ENCODE measurements at places on chromosomes 1 and 21. TPM values are rescaled to one million over a fixed set of nuclear protein-coding genes. Genes with fewer than 3 reads are reported as not detected.
A peak's percentile ranks its signal among the peaks of the same experiment; 100 is the strongest.

Gene SPRR4
- not detected for total RNA-seq

Gene ERVH48-1
- total RNA-seq = not detected

Gene CATSPERE
- not detected for total RNA-seq

Gene SV2A
- total RNA-seq = not detected

Gene SPATA46
- not detected for total RNA-seq

Gene SAMSN1
- total RNA-seq = not detected

Gene CAPN2
- 1,259 TPM for total RNA-seq

Gene OR10J1
- total RNA-seq = not detected

- no peak overlapping the region for H3K4me3 ChIP-seq
- DNase-seq = peak; percentile 28
- H3K27ac ChIP-seq = no peak overlapping the region
- no peaks in the 10 kb centered on the region for H3K36me3 ChIP-seq
- no peaks in the 10 kb centered on the region for H3K27me3 ChIP-seq
Observed at GRCh38 chr1:24155011-24155782, 12.3 kb upstream of the IL22RA1 start.

- no peak overlapping the region for H3K27ac ChIP-seq
- no peak for DNase-seq
- no peaks in the 10 kb centered on the region for H3K36me3 ChIP-seq
- H3K4me3 ChIP-seq = no peak overlapping the region
- H3K27me3 ChIP-seq = no peaks in the 10 kb centered on the region
Observed at GRCh38 chr1:246069581-246069980, 437.5 kb downstream of the SMYD3 start.

DNA sequence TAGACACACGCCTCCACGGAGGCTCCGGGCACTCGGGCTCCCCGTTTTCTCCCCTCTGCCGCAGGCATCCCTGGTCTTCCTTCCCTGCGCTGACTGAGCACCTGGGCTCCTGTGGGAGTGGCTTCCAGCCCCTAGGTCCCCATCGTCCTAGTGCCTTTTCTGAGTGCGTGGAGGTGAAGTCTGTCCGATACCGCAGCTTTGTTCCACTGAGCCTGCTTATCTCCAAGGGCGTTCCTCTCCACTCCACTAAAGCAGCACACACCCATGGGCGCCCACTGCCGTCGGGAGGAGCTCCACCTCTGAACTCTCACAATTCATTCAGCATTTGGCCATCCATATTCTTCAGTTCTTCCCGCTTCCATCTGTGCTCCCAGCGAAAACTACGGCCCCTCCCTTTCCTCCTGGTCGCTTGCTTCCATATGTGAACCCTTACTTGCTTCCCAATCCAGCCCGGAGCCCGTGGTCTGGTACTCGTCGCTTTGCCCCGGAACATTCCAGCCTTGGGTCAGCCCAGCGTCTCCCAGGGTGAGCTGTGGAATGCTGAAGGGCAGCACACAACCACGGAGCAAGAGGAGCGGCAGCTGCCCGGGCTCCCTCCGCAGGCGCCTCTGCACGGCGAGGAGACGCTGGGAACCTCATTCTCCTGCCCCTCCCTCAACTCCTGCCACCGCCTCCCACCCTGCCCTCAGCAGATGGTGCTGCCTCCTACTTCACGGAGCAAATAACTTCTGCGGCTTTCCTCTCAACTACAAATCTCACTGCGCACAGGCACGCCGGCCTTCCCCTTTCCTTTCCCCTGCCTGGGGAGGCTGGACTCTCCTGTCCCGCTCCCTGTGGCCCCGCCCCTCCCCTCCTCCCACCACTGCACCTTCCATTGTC, 27.5 kb downstream of the ATP8B2 start:
- H3K4me3 ChIP-seq = peak overlapping the region; percentile 69
- DNase-seq = peak; percentile 37

DNA sequence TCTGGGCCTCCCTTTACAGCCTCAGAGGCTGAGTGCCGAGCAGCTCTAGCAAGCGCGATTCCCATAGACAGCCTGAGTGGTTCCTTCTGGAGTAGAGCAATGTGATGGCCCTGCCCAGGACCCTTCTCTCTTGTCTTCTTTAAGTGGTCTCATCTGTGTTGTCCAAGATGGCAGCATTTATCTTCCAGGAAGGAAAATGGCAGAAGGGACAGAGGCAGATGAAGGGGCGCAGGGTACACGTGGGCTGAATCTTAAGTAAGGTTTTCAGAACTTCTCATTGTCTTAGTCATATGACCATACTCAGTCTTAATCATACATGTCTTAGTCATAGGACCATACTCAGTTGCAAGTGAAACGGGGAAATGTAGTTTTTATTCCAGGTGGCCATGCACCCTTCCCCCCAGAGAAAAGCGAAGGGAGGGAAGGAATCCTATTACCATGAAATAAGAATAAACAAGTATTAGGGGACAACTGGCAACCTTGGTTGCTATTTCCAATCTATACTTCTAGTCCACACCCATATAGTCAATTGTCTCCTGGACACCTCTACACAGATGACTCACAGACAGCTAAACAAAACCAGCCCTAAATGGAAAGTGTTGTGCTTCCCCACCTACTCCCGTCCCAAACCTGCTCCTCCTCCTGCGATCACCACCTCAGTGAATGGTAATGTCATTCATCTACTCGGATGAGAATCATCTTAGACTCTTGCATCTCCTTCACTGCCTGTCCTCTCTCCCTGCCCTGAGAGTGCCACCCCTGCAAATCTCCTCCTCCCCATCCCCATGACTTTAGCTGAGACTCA, 13.3 kb downstream of the OVAAL start:
- H3K4me3 ChIP-seq = no peak overlapping the region
- no peaks in the 10 kb centered on the region for H3K36me3 ChIP-seq
- no peaks in the 10 kb centered on the region for H3K4me1 ChIP-seq
- no peaks in the 10 kb centered on the region for H3K27me3 ChIP-seq

DNA sequence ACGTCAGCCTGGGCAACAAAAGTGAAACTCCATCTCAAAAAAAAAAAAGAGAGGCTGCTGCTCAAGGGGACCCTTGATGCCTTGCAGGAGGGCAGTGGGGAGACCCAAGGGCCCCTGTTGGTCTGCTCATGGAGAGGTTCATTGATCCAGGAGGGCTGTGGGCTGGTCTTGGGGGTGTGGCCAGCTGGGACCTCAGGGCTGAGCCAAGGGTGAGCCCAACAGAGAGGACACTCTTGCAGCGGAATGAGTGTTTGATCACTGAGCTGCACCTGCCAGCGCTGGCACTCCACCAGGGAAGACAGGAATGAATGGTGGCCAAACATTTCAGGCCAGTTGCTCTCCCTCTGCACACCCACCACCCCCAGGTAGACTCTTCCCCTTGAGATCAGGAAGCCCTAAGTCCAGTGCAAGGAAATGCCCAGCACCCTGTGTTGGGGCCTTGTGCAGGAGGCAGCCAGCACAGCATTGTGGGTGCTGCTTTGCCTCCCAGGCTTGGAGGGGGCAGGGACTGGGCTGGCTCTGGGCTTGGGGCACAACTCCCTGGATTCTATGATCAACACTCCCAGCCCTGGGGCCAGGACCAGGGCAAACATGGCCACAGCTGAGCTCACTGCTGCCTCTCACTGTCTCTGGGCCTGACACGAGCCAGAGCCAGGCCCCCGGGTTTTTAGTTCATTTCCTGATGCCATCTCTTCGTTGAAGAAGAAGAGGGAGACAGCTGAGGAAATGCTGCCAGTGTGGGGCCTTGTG, 50.7 kb downstream of the IRF2BP2 start:
- no peak for DNase-seq
- no peak overlapping the region for H3K4me3 ChIP-seq
- H3K27ac ChIP-seq = no peak overlapping the region
- H3K36me3 ChIP-seq = no peaks in the 10 kb centered on the region
- no peaks in the 10 kb centered on the region for H3K27me3 ChIP-seq

DNA sequence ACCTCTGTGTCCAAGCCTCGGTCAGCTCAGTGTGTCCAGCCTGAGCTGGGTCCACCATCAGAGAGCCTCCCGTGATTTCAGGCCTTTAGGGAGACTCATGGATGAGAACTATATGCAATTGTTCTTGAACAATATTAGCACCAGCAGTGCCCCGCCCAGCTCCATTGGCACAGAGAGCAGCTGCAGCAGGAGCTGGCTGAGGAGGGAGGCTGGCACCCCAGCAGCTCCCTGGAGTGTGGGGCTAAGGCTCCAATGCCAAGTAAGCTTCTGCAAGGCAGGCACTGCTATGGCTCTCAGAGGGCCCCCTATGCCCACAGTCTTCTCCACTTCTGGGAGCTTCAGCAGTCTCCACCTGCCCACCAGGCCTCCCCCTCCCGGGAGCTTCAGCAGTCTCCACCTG, 593.3 kb downstream of the MATN1 start:
- H3K4me1 ChIP-seq = no peaks in the 10 kb centered on the region
- no peak for DNase-seq
- H3K36me3 ChIP-seq = no peaks in the 10 kb centered on the region
- no peak overlapping the region for H3K4me3 ChIP-seq
- no peak overlapping the region for H3K27ac ChIP-seq
- peaks cover 12% of the 10 kb centered on the region for H3K27me3 ChIP-seq

GRCh38 chr21:17532292-17532691, 19.4 kb downstream of the CXADR start:
- H3K27me3 ChIP-seq = no peaks in the 10 kb centered on the region
- no peak overlapping the region for H3K27ac ChIP-seq
- DNase-seq = no peak
- no peaks in the 10 kb centered on the region for H3K36me3 ChIP-seq
- H3K4me3 ChIP-seq = no peak overlapping the region

DNA sequence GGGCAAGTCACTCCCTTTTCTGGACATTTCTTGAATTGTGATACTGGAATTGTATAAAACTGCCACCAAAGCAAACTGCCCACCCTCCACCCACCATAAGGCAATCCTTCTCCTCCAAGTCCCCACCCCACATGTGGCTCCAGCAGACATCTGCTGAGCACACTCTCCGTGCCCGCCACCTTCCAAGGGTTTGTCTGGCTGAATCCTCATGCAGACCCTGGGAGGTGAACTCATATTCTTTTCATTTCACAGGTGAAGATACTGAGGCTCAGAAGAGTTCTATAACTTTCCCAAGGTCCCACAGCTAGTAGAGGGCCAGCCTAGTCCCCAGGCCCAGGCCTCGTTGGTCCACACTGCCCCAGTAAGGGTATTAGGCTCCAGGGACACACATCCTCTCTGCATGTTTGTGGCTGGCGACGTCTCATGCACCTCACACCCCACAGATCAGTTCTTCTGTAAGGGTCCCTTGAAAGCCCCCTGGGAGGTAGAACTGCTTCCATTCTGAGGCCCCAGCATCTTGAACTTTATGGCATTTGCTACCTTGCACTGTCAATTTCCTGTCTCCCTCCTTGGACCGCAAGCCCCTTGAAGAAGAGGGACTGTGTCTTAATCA, 14.1 kb downstream of the CNTN2 start:
- H3K27ac ChIP-seq = no peak overlapping the region
- DNase-seq = no peak
- H3K36me3 ChIP-seq = no peaks in the 10 kb centered on the region
- H3K4me3 ChIP-seq = no peak overlapping the region

- H3K27me3 ChIP-seq = peaks cover 80% of the 10 kb centered on the region
- no peak for DNase-seq
- no peaks in the 10 kb centered on the region for H3K36me3 ChIP-seq
Observed at GRCh38 chr1:228984646-228985631, 249.7 kb downstream of the RHOU start.

GRCh38 chr1:180675586-180675985, 43.8 kb downstream of the XPR1 start:
- DNase-seq = peak; percentile 41
- no peak overlapping the region for H3K4me3 ChIP-seq
- peaks cover 12% of the 10 kb centered on the region for H3K4me1 ChIP-seq
- H3K27ac ChIP-seq = no peak overlapping the region

GRCh38 chr1:155207806-155208540, at the start of gene THBS3:
Gene THBS3, minus strand, starts transcription at chr1:155207897. Its CDS starts 21 bp downstream, at chr1:155207876.
- no peaks in the 10 kb centered on the region for H3K27me3 ChIP-seq
- DNase-seq = peak; percentile 19
- H3K4me3 ChIP-seq = peak within 1 kb of the TSS; percentile 98
- peaks cover 26% of the 10 kb centered on the region for H3K4me1 ChIP-seq

- H3K4me1 ChIP-seq = peaks cover 35% of the 10 kb centered on the region
- no peak overlapping the region for H3K4me3 ChIP-seq
- no peaks in the 10 kb centered on the region for H3K27me3 ChIP-seq
- H3K36me3 ChIP-seq = no peaks in the 10 kb centered on the region
- H3K27ac ChIP-seq = peak overlapping the region; percentile 48
Observed at GRCh38 chr1:226763905-226764264, 24.8 kb upstream of the ITPKB start.

GRCh38 chr1:67020304-67020703, 33.6 kb downstream of the SLC35D1 start:
- DNase-seq = no peak
- no peaks in the 10 kb centered on the region for H3K27me3 ChIP-seq
- no peak overlapping the region for H3K4me3 ChIP-seq
- no peak overlapping the region for H3K27ac ChIP-seq
- H3K4me1 ChIP-seq = no peaks in the 10 kb centered on the region
- no peaks in the 10 kb centered on the region for H3K36me3 ChIP-seq

DNA sequence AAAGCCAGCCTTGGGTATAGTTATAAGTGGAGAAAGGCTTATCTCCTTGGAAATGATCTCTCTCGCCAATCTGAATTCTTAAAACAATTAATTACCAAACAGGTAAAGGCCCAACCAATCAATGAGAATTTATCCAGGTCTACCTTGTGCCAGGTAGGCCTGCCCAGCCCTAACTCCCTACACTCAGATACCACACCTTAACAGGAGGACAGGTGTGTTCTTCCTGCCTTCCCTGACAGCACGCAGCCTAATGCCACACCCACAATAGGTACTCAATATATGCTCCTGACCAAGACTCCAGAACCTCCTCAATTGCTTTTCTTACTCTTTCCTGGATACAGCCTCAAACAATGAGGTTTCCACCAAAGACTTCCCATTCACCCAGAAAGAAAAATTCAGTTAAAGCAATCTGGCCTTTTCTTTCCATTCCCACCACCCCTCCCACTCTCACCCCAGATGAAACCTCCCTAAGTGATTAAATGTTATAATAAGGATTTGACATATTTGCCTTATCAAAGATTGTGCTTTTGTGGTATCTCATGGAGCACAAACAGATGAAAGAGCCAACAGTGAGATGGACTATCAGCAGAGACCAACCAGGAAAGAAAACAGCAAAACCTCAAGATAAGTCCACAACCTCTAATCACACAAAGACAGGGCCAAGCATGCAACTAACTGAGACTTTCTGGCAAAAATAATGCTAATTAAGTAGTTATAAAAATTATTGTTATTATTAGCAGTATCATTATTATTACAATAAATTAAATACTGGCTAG, 25.6 kb downstream of the TRABD2B start:
- no peaks in the 10 kb centered on the region for H3K4me1 ChIP-seq
- H3K4me3 ChIP-seq = no peak overlapping the region
- H3K27me3 ChIP-seq = no peaks in the 10 kb centered on the region
- H3K27ac ChIP-seq = no peak overlapping the region
- DNase-seq = no peak
- H3K36me3 ChIP-seq = no peaks in the 10 kb centered on the region

- no peaks in the 10 kb centered on the region for H3K27me3 ChIP-seq
- no peak overlapping the region for H3K4me3 ChIP-seq
Observed at GRCh38 chr1:155971910-155972809, 6.2 kb downstream of the ARHGEF2 start.

DNA sequence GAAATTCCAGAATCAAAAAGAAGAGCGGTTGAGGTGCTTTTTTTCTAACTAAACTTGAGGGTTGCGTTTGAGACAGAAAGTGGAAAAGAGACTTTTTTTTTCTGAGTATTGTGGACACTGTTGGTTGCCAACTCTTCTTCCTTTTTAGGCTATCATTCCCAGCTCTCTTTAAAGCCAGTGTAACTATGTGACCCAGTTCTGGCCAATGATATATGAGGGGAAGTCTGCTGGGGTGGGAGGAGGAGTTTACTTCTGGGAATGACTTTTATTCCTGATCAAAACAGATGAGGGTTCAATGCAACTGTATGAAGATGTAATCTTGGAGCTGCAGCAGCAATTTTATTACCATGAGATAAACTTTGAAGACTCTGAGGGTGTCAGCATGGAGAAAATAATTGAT, 17.3 kb upstream of the NMNAT2 start:
- H3K4me3 ChIP-seq = no peak overlapping the region
- DNase-seq = no peak
- peaks cover 22% of the 10 kb centered on the region for H3K4me1 ChIP-seq
- H3K27me3 ChIP-seq = no peaks in the 10 kb centered on the region
